Activated naive CD4-positive, alpha-beta T cell treated with anti-CD3 and anti-CD28 coated beads, Interleukin-2, amount 10 ng/mL, durations not matched to agents 5 hours and 36 hours (primary cell): ENCODE measurements at places on chromosomes 4 and X. TPM values are rescaled to one million over a fixed set of nuclear protein-coding genes. Genes with fewer than 3 reads are reported as not detected.

Gene MAGEB10
- not detected for total RNA-seq

Gene ADH6
- not detected for total RNA-seq

Gene EDA2R
- total RNA-seq, result 2.3 TPM

Gene F11
- total RNA-seq, result not detected

Gene ZNF630
- total RNA-seq, result 1.3 TPM

Gene NALF2
- total RNA-seq, result 1.9 TPM

Gene FAM133A
- not detected for total RNA-seq

Gene ADH1A
- total RNA-seq, result not detected

Gene SOX3
- not detected for total RNA-seq

Gene GYPA
- total RNA-seq, result not detected

Gene IL13RA2
- not detected for total RNA-seq

Gene FREM3
- total RNA-seq, result not detected

Gene HGFAC
- not detected for total RNA-seq

Gene TMPRSS11B
- not detected for total RNA-seq

Gene FHIP1A
- total RNA-seq, result 0.05 TPM

Gene ZFP92
- total RNA-seq, result 1.0 TPM

Gene PHOX2B
- total RNA-seq, result not detected
